CD4-positive, alpha-beta memory T cell (primary cell): ENCODE measurements at places on chromosomes 5 and 9. TPM values are rescaled to one million over a fixed set of nuclear protein-coding genes. Genes with fewer than 3 reads are reported as not detected.

Gene PPIC
- not detected for polyA plus RNA-seq

Gene TMC1
- not detected for polyA plus RNA-seq

Gene C5orf46
- not detected for polyA plus RNA-seq

Gene BNC2
- polyA plus RNA-seq = not detected

Gene SUSD3
- polyA plus RNA-seq = 149 TPM

Gene MAST4
- polyA plus RNA-seq = 17.0 TPM

Gene TNFSF8
- 84.8 TPM for polyA plus RNA-seq

Gene WNT8A
- polyA plus RNA-seq = 0.22 TPM

Gene TMEM171
- 0.68 TPM for polyA plus RNA-seq

Gene LCN12
- not detected for polyA plus RNA-seq

Gene KIF27
- 2.1 TPM for polyA plus RNA-seq

DNA sequence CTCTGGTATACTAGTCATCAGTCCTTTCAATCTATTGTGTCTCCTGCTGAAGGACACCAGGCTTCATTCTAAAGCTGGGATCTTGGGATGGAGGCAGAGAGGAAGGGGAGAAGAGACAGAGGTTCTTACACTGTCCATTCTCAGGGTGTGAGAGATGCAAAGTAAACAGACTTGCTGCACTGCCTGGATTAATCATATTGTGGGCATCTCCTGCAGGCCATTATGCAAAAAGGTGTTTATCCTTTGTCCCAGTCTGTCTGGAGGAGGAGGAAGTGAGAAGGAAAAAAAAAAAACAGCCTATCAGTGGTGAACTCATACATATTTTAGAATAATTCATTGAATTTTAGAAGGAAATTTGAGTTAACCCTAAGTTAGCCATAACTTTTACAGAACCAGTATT lies 92.9 kb upstream of the TNPO1 start:
- no peak for DNase-seq
- no peaks in the 10 kb centered on the region for H3K4me1 ChIP-seq
- no peak overlapping the region for H3K4me3 ChIP-seq
- no peaks in the 10 kb centered on the region for H3K36me3 ChIP-seq
- no peaks in the 10 kb centered on the region for H3K27me3 ChIP-seq

- no peak overlapping the region for H3K4me3 ChIP-seq
- H3K36me3 ChIP-seq = no peaks in the 10 kb centered on the region
- no peaks in the 10 kb centered on the region for H3K4me1 ChIP-seq
- DNase-seq = no peak
- H3K27me3 ChIP-seq = no peaks in the 10 kb centered on the region
These were observed 111.3 kb upstream of the NR3C1 start for GRCh38 chr5:143514616-143515335.

DNA sequence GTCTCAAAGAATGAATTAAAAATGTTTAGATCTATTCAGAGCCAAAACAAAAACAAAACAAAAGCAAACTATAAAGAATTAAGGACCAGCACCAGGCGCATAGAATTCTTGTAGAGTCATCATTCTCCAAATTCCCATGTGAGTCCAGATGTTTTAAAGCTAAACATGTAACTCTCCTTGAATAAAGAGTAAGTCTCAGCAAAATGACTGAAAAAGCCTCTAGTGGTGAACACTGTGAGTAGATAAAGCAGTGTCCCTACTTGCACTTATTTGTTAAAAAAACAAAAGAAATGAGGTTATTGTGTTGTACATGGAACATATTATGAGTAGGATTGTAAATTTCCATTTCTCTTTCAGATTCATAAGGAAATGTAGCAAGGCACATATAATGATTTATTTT lies 44.0 kb downstream of the NNT start:
- no peak for DNase-seq
- no peaks in the 10 kb centered on the region for H3K4me1 ChIP-seq
- H3K36me3 ChIP-seq = peaks cover 33% of the 10 kb centered on the region
- no peak overlapping the region for H3K27ac ChIP-seq
- no peak overlapping the region for H3K4me3 ChIP-seq
- no peaks in the 10 kb centered on the region for H3K27me3 ChIP-seq

DNA sequence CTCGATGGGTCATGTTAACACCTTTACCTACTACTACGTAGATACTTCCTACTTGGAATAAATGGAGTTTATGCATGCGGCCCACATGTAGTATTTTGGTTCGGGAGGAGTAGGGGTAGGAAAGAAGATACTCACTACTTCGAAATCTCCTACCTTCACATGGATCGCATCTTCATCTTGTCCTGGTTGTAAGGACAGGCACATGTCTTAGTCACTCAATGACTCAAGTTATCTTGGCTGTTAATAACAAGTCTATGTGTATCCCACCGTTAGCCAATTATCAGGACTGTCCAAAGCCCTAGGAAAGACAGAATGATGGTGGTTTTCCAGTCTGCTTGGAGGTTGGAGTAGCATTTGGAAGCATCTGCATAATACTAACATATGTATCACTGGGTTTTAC lies 24.1 kb downstream of the CMYA5 start:
- no peaks in the 10 kb centered on the region for H3K27me3 ChIP-seq
- H3K36me3 ChIP-seq = no peaks in the 10 kb centered on the region

GRCh38 chr5:43034591-43034968 lies 5.5 kb downstream of the ANXA2R start:
- no peaks in the 10 kb centered on the region for H3K27me3 ChIP-seq
- DNase-seq = no peak
- no peak overlapping the region for H3K4me3 ChIP-seq
- H3K27ac ChIP-seq = no peak overlapping the region
- H3K4me1 ChIP-seq = peaks cover 34% of the 10 kb centered on the region

- H3K27ac ChIP-seq = no peak overlapping the region
- no peak for DNase-seq
These were observed 41.4 kb upstream of the FAT2 start for GRCh38 chr5:151632524-151632923.

- no peak overlapping the region for H3K27ac ChIP-seq
- H3K36me3 ChIP-seq = no peaks in the 10 kb centered on the region
- H3K4me3 ChIP-seq = no peak overlapping the region
- no peaks in the 10 kb centered on the region for H3K4me1 ChIP-seq
These were observed 948.9 kb upstream of the ARRDC3 start for GRCh38 chr5:92332039-92332438.

DNA sequence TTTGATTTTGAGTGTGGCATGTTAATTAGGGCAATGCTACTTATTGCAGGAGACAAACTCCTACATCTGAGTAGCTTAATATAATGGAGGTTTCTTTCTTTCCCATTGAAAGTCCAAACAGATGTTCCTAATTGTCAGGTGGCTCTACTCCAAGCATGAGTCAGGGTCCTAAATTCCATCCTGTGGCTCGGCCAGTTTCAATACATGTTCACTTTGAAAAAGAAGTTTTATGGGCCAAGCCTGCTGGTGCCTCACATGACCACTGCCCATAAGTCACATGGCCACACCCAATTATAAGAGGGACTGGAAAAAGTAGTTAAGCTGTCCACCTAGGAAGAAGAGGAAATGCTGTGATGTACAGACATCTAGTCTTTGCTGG lies 170.4 kb downstream of the ARRDC3 start:
- H3K36me3 ChIP-seq = no peaks in the 10 kb centered on the region
- no peaks in the 10 kb centered on the region for H3K27me3 ChIP-seq
- no peak overlapping the region for H3K4me3 ChIP-seq
- DNase-seq = no peak
- no peaks in the 10 kb centered on the region for H3K4me1 ChIP-seq

DNA sequence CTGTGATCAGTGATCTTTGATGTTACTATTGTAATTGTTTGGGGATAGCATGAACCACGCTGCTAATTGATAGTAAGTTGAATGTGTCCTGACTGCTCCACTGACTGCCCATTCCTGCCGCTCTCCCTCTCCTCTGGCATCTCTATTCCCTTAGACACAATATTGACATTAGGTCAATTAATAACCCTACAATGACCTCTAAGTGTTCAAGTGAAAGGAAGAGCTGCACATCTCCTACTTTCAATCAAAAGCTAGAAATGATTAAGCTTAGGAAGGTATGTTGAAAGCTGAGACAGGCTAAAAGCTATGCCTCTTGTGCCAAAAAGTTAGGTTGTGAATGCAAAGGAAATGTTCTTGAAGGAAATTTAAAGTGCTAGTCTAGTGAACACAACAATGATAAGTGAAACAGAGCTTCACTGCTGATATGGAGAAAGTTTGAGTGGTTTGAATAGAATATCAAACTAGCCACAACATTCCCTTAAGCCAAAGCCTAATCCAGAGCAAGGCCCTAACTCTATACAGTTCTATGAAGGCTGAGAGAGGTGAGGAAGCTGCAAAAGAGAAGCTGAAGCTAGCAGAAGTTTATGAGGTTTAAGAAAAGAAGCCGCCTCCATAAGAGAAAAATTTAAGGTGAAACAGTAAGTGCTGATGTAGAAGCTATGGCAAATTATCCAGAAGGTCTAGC lies 12.9 kb downstream of the CLINT1 start:
- H3K4me1 ChIP-seq = peaks cover 7% of the 10 kb centered on the region
- DNase-seq = no peak
- no peak overlapping the region for H3K4me3 ChIP-seq
- H3K27ac ChIP-seq = no peak overlapping the region

DNA sequence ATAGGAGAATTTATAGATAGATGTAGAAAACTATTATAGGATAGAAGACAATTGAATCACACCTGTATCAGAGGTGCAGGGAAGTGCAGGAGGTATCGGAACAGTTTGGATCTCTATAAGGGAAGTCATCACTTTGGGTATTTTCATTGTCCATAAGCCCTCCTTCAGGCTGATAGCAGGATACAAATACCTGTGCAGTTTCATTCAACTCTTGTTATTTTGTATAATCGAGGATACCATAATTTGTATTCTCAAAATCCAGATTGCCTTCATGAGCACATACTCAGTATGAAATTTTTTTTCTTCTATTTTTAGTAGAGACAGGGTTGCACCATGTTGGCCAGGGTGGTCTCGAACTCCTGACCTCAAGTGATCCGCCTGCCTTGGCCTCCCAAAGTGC lies 289.1 kb downstream of the AOPEP start:
- no peak overlapping the region for H3K4me3 ChIP-seq
- no peaks in the 10 kb centered on the region for H3K4me1 ChIP-seq
- no peaks in the 10 kb centered on the region for H3K27me3 ChIP-seq

GRCh38 chr5:63125862-63126261 lies 547.2 kb downstream of the LRRC70 start:
- H3K4me1 ChIP-seq = no peaks in the 10 kb centered on the region
- no peak overlapping the region for H3K27ac ChIP-seq

- H3K27me3 ChIP-seq = no peaks in the 10 kb centered on the region
- H3K36me3 ChIP-seq = no peaks in the 10 kb centered on the region
- H3K27ac ChIP-seq = no peak overlapping the region
- no peak overlapping the region for H3K4me3 ChIP-seq
These were observed 35.6 kb downstream of the MEF2C start for GRCh38 chr5:88847420-88847819.

- no peak overlapping the region for H3K4me3 ChIP-seq
- no peaks in the 10 kb centered on the region for H3K27me3 ChIP-seq
- H3K27ac ChIP-seq = no peak overlapping the region
These were observed 1096.0 kb downstream of the DTWD2 start for GRCh38 chr5:117892360-117892759.

DNA sequence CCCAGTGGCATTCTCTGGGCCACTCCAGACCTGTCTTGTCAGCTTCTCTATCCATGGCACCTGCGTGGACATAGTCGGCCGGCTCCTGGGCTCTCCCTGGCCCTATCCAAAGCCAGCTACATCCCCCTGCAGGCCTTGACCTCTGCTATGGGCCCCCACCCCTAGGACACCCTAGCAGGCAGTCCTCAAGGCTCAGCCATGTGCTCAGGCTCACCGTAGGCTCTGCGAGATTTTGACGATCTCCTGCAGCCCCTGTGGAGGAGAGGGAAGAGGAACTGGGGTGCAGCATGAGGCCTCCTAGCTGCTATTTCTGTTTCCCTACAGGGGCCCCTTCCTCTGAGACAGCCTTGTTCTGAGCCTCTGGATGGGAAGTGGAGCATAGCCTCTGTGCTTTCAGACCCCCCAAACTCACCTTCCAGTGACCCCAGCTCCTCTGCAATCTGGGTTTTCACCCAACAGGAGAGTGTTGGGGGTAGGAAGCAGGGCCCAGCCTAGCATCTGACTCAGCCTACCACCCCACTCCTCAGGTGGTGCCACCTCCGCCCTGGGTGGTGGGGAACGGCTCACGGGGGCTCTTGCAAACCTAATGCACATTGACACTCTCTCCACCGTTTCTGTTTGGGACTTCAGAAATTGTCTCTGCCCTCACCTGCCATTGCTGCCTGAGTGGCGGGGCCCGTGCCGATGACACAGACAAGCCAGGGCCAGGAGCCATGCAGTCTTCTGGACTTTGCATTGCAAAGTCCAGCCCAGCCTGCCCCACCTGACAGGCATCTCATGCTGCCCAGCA lies 36.7 kb downstream of the HRH2 start:
- H3K4me1 ChIP-seq = peaks cover 16% of the 10 kb centered on the region
- no peak overlapping the region for H3K4me3 ChIP-seq
- no peak overlapping the region for H3K27ac ChIP-seq

DNA sequence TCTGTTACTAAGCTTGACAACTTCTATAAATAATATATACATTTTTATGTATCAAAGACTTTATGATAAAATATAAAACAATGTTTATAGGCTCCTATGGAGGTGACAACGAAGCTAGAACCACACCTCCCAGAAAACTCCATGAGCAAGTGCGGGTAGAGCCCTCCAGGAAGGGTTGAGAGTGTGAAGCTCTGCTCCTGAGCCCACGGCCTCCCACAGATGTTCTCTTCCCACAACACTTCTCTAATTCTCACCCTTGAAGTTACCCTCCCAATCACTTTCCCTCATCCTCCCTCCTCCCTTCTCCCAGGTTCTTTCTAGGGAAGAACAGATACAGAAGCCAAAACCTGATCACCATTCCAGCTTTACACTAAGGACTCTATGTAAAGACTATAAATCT lies 427.6 kb downstream of the SPOCK1 start:
- no peak overlapping the region for H3K4me3 ChIP-seq
- DNase-seq = no peak
- H3K27ac ChIP-seq = no peak overlapping the region
- H3K27me3 ChIP-seq = no peaks in the 10 kb centered on the region
- no peaks in the 10 kb centered on the region for H3K4me1 ChIP-seq
- H3K36me3 ChIP-seq = no peaks in the 10 kb centered on the region

- no peaks in the 10 kb centered on the region for H3K27me3 ChIP-seq
- no peak for DNase-seq
These were observed 20.5 kb downstream of the SMIM15 start for GRCh38 chr5:61141801-61142200.

GRCh38 chr5:16557477-16557876 lies 59.3 kb downstream of the RETREG1 start:
- H3K27ac ChIP-seq = no peak overlapping the region
- DNase-seq = no peak
- no peak overlapping the region for H3K4me3 ChIP-seq
- H3K27me3 ChIP-seq = no peaks in the 10 kb centered on the region
- H3K36me3 ChIP-seq = no peaks in the 10 kb centered on the region

GRCh38 chr5:42599106-42599505 lies 157.5 kb upstream of the CCDC152 start:
- no peak for DNase-seq
- H3K27me3 ChIP-seq = no peaks in the 10 kb centered on the region
- H3K4me3 ChIP-seq = no peak overlapping the region
- H3K4me1 ChIP-seq = no peaks in the 10 kb centered on the region
- H3K27ac ChIP-seq = no peak overlapping the region

- no peak overlapping the region for H3K4me3 ChIP-seq
- no peak overlapping the region for H3K27ac ChIP-seq
- no peak for DNase-seq
- no peaks in the 10 kb centered on the region for H3K27me3 ChIP-seq
- H3K4me1 ChIP-seq = no peaks in the 10 kb centered on the region
- no peaks in the 10 kb centered on the region for H3K36me3 ChIP-seq
These were observed 15.4 kb upstream of the ANGPTL2 start for GRCh38 chr9:127137640-127138360.
